ENCODE measurements at places on chromosomes 6 and 20.
A peak's percentile ranks its signal among the peaks of the same experiment; 100 is the strongest.

DNA sequence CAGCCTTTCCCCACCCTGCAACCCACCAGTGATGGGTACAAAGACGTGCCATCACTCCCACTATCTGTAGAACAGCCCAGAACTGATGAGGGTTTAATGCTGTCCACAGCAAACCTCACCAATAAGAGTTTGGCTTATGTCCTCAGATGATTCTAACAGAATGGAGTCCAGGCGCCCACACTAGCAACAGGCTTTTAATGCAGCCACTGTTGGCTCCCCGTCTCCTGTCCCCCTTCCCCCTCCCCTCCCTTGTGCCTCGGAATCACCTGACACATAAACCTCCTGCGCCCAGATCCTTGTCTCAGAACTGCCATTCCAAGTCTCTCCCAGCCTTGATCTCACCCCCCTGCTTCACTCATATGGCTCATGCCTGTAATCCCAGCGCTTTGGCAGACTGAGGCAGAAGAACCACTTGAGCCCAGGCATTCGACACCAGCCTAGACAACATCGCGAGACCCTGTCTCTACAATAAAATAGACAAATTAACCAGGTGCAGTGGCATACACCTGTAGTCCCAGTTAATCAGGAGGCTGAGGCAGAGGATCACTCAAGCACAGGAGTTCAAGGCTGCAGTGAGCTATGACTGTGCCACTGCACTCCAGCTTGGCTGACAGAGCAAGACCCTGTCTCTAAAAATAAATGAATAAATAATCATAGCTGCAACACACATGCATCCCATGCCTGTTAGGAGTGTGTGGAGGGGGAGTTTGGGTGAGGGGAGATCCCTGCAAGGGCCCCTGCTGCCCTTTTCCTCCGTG, 85.6 kb downstream of the SNX5 start:
- DNase-seq: no peak

DNA sequence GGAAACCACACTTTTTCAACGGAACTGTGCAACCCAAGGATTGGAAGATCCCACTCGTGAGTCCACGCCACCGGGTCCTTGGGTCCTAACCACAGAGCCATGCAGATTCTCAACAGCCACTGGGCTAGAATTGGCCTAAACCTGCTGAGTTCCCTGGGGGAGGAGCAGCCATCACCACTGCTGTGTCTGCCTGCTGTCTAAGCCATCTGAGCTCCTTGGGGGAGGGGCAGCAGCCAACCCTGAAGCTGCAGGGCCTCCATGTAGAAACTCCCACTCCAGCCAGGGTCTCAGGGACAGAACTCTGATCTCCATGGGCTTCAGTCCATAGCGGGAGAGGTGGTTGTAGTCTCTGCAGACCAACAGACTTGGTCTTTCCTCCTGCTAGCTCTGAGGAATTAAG, 154.6 kb upstream of the VGLL2 start:
- DNase-seq: no peak

GRCh38 chr6:138129190-138129589, 22.0 kb upstream of the PERP start:
- no peak for DNase-seq

GRCh38 chr6:135686784-135687301, 164.7 kb upstream of the PDE7B start:
- DNase-seq: no peak

GRCh38 chr20:63691711-63692435, 4.6 kb upstream of the TNFRSF6B start:
- no peak for DNase-seq

- peak; percentile 53 for DNase-seq
These were observed 129.0 kb upstream of the TNFAIP3 start for GRCh38 chr6:137737836-137738596.

DNA sequence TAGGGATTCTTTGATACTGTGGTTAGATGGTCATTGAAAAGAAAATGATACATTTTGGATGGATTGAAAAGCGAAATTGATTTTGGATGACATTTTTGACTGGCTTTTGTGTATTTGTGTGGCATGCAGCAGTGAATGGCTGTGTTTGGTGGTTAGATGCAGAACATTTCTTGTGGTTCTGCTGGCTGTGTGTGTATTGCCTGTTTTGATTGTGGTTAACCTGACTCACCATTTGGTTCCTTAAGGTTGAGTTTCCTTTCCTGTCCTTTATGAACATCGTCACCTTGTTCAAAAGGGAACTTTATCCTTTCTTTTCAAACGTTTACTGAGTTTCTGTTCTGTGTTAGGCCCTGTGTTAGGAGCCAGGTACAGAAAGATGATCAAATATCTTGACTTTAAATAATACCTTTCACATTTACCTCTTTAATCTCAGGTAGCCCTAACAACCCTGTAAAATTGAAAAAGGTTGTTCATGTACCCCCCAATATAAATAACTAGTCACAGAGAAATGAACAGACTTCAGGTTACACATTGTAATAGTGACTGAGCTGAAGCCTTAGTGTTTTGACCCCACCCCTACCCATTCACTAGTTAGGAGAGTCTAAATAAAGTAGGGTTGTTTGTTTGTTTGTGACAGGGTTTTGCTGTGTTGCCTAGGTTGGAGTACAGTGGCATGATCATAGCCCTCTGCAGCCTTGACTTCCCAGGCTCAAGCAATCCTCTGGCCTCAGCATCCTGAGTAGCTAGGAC, 23.8 kb downstream of the ANKS1A start:
- DNase-seq: peak; percentile 86

GRCh38 chr6:141562186-141562811, 570.4 kb upstream of the GJE1 start:
- no peak for DNase-seq

DNA sequence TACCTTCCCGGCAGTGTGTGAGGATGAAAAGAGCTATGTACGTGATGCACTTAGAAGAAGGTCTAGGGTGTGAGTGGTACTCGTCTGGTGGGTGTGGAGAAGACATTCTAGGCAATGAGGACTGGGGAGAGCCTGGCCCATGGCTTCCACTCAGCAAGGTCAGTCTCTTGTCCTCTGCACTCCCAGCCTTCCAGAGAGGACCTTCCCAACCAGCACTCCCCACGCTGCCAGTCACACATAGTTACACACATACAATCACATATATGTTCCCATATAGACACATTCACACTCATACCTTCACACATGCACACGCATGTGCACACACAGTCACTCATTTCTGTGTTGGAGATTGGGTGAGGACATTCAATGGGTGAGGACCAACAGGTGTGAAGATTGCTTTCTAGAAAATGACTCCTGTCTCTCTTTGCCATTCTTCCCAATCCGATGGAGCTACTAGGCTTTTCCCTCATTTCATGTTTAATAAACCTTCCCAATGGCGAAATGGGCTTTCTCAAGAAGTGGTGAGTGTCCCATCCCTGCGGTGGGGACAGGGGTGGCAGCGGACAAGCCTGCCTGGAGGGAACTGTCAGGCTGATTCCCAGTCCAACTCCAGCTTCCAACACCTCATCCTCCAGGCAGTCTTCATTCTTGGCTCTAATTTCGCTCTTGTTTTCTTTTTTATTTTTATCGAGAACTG, 30.4 kb downstream of the SRSF3 start:
- DNase-seq: no peak

DNA sequence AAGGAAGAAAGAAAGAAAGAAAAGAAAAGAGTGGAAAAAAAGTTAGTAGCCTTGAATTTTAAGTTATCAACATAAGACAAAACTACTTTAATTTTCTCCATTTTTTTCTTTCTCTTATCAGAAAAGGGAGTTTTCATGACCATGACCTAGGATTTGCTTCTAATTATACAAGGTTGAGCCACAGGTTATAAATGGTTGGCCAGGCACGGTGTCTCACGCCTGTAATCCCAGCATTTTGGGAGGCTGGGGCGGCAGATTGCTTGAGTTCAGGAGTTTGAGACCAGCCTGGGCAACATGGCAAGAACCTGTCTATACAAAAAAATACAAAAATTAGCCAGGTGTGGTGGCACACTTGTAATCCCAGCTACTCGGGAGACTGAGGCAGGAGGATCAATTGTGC, 7.8 kb upstream of the MTRES1 start:
- no peak for DNase-seq

- no peak for DNase-seq
These were observed 81.2 kb downstream of the PDE7B start for GRCh38 chr6:135932651-135933050.

DNA sequence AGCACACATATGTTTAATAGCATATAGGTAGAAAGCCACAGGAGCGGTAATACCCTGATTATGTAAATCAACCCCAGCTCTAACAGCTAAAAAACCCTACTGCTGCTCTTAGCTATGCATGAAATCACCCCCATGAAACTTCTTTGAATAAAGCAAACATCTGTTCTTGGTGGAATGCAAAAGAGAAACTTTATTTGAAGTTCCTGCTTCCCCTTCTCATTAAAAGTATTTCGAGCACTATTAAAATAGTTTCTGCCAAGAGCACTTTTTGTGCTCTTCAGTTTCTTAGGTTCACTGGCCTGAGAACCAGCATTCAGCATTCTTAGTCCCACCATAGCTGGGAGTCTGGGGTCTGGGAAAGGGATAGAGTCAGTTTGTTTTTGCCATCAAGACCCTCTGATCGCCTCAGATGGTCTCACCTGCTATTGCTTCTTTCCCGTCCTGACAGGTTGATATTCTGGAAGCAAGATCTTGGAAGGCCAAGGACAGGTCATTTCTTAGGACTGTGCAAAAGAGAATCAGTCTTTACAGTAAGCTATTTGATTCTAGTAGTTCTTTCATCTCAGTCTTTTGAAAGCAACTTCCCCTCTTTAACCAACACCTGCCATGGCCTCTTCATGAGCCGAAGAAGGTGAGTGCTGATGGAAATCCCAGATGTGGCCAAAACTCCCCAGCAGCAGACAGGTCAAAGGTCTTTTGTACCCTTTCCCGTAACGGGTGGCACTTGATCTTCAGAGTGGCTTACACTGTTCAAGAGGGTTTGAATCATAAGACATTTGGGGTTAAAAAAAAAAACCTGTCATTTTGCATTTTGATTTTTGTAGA, 76.5 kb upstream of the TMEM170B start:
- DNase-seq: no peak

DNA sequence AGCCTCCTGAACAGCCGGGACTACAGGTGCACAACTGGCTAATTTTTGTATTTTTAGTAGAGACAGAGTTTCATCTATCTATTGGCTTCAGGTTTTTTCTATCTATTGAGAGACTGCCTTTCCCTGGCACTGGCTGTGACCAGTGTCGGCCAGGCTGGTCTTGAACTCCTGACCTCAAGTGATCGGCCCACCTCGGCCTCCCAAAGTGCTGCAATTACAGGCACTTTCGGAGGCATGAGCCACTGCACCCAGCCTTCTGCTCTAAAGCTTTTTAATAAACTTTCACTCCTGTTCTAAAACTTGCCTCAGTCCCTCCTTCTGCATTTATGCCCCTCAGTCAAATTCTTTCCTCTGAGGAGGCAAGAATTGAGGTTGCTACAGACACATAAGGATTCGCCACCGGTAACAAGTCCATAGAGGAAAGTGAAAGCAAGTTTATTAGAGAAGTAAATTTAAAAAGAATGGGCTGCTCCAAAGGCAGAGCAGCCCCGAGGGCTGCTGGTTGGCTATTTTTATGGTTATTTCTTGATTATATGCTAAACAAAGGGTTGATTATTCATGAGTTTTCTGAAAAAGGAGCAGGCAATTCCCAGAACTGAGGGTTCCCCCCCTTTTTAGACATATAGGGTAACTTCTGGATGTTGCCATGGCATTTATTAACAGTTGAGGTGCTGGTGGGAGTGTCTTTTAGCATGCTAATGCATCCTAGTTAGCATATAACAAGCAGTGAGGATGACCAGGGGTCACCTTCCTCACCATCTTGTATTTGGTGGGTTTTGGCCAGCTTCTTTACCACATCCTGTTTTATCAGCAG, 44.8 kb upstream of the RNGTT start:
- DNase-seq: no peak

- no peak for DNase-seq
These were observed 108.7 kb downstream of the FOXA2 start for GRCh38 chr20:22475662-22476061.

GRCh38 chr6:156150391-156150790, 626.8 kb upstream of the ARID1B start:
- DNase-seq: no peak

- no peak for DNase-seq
These were observed 103.6 kb upstream of the SCGN start for GRCh38 chr6:25548451-25548850.

GRCh38 chr20:50753152-50753551, 21.8 kb downstream of the PARD6B start:
- DNase-seq: no peak

DNA sequence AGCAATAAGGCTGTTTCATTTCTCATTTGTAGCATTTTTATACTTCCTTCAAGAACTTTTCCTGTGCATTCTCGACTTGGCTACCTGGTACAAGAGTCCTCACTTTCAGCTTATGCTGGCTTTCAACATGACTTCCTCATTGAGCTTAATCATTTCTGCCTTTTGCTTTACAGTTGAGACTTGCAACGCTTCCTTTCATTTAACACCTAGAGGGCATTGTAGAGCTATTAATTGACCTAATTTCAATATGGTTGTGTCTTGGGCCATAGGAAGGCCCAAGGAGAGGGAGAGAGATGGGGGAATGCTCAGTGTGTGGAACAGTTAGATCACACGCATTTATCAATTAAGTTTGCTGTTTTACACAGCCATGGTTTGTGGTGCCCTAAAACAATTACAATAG, 37.2 kb downstream of the SLC22A2 start:
- DNase-seq: no peak

- no peak for DNase-seq
These were observed 311.6 kb upstream of the CDYL start for GRCh38 chr6:4464638-4465037.

- DNase-seq: no peak
These were observed 74.0 kb upstream of the BHLHE23 start for GRCh38 chr20:63080811-63081210.

DNA sequence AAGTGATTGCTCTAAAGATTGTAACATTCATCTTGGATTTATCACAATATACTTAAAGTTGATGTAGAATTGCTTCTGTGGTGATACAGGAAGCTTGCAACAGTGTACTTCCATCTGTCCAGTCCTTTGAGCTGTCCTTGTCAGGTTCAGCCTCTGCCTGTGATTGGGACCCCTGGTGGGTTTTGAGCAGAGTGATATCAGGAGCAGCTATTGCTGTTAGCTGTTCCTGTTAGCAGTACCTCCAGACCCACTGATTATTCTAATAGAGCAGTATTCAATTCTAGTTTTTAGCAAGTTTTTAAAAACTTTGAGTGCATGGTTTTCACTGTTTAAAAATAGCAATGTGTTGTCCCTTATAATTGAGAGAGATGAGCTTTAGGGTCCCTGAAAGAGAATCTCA, 48.8 kb downstream of the TULP4 start:
- no peak for DNase-seq

- no peak for DNase-seq
These were observed 5.8 kb downstream of the SNHG17 start for GRCh38 chr20:38429301-38429700.

DNA sequence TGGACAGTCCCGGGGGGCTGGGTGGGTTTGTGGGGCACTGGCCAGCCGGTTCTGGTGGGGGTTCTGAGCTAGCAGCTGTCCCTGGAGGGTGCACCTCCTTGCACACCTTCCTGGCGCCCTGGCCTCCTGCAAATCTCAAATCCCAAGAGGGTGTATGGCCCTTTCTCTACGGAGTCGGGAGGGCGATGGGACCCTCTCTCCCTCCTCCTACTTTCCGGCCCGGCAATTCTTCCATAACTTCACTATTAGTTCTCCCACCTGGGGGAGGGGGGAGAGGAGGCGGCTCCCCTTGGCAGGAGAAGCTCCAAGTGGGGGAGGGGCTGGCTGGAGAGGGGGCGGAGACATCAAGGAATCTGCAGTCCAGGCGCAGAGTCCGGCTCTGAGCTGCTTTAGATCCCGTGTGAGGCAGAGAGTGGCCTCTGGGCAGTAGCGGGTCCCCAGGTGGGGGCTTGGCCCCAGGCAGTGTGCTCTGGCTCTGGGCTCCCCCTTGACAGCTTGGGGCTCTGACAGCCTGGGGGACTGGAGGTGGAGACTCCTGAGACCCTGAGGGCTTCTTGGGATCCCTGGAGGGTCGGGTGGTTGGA, 1.4 kb upstream of the LAMA5 start:
- no peak for DNase-seq
